ENCODE measurements at places on chromosomes 3 and 15.

GRCh38 chr3:111471831-111472230 is 70.2 kb upstream of the CD96 start:
- DNase-seq, result no peak

- no peak for DNase-seq
Measured at GRCh38 chr15:52551762-52552161, 17.1 kb downstream of the ARPP19 start.

GRCh38 chr15:66670762-66671580 is 31.1 kb upstream of the SMAD6 start:
- DNase-seq, result peak; percentile 85

GRCh38 chr15:65344214-65344913 is 33.4 kb downstream of the IGDCC3 start:
- no peak for DNase-seq

DNA sequence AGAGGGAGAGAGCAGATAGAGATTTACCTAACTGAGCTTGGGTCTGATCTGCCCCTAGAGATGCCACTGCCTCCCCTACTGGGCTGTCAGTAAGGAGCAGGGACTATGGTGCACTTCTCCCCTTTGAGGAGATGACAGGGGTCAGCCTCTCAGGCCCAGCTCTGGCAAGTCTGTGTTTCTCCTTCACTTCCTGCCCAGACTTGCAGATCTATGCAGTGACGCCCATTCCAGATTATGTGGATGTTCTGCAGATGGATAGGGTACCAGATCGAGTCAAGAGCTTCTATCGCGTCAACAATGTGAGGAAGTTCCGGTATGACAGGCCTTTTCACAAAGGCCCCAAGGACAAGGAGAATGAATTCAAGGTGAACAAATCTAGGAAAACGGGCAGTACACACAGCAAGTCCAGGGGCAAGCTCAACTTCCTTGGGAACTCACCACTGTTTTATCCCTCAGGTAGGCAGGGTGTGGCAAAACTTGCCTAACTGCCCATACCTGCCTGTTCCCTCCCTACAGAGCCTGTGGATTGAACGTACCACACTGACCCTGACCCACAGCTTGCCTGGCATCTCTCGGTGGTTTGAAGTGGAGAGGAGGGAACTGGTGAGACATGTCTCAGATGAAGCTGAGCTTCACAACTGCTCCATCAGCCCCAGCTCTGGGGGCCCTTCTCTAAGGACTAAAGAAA is 29.1 kb upstream of the MANF start:
- DNase-seq, result no peak

DNA sequence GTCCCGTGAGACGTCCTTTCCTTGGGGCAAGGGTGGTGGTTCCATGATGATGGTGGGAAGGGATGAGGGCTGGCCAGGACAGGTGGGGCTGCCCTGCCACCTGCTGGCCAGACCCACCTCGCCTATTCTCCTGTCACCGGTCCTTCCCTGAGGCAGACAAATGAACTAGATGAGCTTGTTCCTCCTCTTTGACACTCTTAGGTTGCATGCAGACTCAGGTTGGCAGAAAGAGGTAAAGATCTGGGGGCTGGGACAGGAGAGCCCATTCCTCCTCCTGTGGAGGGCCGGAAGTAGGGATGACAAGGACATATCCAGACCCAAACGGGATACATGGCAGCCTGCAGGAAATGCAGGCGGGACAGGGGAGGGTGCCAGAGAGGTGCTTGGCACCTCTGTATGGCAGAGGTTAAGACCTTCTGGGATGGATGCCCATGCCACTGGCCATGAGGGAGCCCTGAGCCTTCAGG is 38.6 kb downstream of the ACSBG1 start:
- peak; percentile 43 for DNase-seq

DNA sequence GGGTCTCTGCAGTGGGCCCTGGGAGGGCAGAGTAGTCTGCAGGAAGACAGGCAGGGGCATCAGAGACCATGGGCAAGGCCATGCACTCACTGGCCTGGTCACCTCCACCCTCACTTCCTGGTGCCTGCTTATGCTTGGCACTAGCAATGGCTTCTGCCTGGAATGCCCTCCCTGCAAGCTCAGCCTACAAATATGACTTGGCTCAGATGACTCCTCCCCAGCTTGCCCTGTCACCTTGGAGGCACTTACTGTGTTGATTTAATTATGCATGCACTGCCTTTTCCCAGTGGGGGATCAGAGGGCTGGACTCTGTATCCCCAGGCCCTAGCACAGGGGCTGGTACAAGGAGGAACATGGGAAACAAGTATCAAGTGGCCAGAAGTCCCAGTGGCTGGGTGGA is 7.8 kb downstream of the C3orf18 start:
- DNase-seq, result no peak

GRCh38 chr3:171839270-171839669 is 3.9 kb upstream of the TMEM212 start:
- no peak for DNase-seq

DNA sequence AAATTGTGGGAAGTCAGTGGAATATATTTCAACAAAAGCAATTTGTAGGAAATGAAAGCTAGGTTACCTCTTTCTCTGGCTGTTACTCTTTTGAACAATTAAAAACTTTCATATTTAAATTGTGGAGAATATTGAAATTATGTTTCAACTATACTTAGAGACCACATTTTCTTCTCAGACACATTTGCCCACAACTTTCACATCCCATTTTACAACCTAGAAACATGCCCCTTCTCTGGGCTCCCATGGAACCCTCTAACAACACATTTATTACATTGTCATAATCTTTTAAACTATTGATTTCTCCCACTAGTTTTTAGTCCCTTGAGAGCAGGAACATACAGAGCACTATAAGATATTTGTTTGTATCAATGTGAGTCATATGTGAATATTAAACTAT is 211.7 kb upstream of the TTC14 start:
- DNase-seq, result no peak

DNA sequence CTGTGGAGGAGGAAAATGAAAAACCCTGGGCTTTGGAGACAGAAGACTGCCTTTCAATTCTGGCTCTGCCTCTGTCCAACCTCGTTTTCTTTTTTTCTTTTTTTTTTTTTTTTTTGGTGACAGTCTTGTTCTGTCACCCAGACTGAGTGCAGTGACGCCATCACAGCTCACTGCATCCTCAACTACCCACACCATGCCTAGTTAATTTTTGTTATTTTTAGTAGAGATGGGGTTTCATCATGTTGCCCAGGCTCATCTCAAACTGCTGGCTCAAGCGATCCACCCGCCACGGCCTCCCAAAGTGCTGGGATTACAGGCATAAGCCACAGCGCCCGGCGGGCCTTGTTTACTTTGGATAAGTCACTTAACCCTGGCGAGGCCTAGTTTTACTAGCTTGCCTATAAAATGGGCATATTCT is 66.3 kb upstream of the SLC25A26 start:
- DNase-seq, result no peak

GRCh38 chr15:47756872-47757271 is 39.6 kb downstream of the SEMA6D start:
- DNase-seq, result no peak

DNA sequence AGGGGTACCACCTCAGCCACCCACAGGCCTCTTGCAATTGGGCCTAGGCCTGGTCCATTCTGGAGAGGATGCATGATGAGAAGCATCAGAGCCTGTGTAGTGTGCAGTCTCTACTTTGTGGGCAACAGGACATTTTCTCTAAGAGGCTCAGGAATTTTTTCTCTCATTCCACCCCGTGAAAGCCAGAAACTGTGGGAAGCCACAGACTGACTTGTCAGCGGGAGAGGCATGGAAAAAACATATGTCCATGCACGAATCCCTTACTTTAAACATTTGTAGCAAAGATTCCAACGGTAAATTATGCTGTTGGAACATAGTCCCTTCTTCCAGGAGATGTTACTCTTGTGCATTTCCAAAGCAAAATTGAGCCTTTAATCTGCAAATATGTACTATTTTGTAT is 196.5 kb downstream of the KLHL25 start:
- no peak for DNase-seq

GRCh38 chr3:87733671-87734367 is 325.0 kb downstream of the CGGBP1 start:
- DNase-seq, result no peak

DNA sequence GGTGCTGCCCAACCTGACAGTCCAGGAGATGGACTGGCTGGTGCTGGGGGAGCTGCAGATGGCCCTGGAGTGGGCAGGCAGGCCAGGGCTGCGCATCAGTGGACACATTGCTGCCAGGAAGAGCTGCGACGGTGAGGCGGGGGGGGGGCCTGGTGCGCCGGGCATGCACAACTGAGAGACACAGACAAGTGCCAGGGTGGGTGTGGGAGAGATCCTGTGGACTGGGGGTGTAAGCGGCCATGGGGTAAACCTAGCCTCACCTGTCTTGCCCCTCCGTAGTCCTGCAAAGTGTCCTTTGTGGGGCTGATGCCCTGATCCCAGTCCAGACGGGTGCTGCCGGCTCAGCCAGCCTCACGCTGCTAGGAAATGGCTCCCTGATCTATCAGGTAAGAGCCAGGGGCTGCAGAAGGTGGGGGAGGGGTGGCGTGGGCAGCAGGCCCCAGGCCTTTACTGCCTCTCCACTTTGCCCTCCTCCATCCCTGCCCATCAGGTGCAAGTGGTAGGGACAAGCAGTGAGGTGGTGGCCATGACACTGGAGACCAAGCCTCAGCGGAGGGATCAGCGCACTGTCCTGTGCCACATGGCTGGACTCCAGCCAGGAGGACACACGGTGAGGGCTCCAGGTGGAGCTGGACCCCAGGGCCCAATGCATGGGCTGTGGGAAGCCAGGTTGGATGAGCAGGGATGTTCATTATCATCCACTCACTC is 3.3 kb downstream of the CHRD start:
- DNase-seq, result no peak

- peak; percentile 18 for DNase-seq
Measured at GRCh38 chr3:128784232-128784631, 58.2 kb downstream of the RAB7A start.

GRCh38 chr3:98561727-98562521 is 30.1 kb downstream of the GPR15 start:
- DNase-seq, result no peak

DNA sequence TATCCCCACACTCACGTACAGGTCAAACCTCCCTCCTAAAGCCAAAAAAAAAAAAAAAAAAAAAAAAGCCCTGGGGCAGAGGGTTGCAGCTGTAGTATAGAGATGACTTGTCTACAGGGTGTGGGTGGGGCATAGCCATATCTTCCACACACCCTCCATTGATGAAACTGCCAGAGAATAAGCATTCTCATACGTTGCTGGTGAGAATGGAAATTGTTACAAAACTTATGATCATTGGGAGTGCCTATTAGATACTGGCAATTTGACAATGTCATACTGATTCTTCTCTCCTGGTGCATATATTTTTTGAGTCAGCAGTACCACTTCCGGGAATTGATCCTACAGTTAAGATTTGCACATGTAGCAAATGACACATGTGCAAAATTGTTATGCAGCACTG is 11.0 kb upstream of the CTNNB1 start:
- DNase-seq, result no peak

GRCh38 chr3:37309921-37310665 is 135.7 kb upstream of the LRRFIP2 start:
- DNase-seq, result no peak

- DNase-seq, result no peak
Measured at GRCh38 chr3:185629554-185630181, 43.6 kb downstream of the SENP2 start.

- no peak for DNase-seq
Measured at GRCh38 chr15:25543196-25543595, 104.4 kb upstream of the UBE3A start.

DNA sequence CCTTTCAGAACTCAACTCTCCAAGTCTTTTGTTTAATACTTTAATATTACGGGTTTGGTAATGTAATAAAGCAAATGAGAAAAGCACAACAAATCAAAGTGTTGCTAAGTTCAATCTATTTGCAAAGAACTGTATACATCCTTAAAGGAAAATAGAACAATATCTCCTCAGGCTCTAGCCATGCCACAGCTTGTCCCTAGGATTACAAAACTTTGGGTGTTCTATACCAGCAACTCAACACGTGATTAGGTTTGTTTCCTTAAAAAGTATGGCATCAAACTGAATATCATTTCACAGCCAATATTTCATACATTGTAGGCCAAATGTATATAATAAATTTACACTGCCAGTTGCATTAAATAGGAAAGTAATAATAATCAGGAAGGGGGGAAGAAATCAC is 418.6 kb upstream of the MDFIC2 start:
- no peak for DNase-seq

GRCh38 chr3:177449360-177450006 is 252.2 kb upstream of the TBL1XR1 start:
- DNase-seq, result peak; percentile 36

DNA sequence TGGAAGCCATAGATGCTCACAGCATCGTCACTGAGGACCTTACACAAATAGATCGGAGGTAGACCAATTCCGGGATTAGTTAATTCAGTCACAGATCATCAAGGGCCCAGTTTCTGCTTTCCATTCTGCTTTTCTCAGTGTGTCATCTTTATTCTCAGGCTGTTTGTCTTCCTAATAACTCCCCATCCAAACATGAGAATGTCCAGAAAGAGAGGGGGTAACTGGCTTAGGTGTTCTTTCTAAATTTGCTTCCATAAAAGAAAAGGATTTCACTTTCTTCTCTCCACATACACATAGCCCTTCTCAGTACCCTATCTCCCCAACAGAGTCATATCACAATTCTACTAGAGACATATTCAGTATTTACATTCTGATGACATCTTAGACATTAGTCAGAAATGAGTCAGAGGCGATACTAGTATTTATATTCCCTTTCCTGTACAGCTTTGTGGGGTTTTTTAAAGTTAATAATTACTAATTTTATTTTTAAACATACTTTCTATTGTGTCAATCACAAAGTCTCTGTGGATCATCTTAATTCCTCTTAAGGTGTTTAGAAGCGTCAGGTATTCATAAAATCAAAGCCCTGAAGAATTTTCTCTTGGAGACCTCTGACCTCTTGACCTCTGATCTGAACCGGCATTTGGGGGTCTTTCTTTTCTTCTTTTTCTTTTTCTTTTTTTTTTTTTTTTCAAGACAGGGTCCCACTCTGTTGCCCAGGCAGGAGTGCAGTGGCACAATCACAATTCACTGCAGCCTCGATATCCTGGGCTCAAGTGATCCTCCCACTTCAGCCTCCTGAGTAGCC is 24.3 kb upstream of the IL12A start:
- peak; percentile 45 for DNase-seq

DNA sequence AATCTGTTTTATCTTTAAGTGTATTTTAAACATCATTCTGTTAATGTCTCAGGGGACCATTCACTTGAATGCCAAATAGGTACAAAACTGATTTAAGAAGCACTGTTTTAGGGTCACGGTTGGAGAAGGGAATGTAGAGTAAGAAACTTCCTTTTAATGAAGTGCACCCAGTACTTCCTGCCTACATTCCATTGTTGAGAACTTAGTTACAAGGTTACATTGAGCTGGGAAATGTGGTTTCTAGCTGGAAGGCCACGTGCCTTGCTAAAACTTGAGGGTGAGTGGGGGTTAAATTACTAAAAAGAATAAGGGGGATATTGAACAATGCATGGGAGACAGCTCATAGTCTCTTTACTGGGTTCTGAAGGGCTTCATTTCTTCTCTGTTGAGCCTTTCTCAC is 78.3 kb upstream of the TBC1D5 start:
- no peak for DNase-seq

Data from SW480 (cell line).